T-helper 17 cell (primary cell): ENCODE measurements at places on chromosomes 7 and 10. TPM values are rescaled to one million over a fixed set of nuclear protein-coding genes. Genes with fewer than 3 reads are reported as not detected.
A peak's percentile ranks its signal among the peaks of the same experiment; 100 is the strongest.

PIK3AP1 gene
- total RNA-seq: 5.0 TPM

GRCh38 chr7:98816967-98817710 lies 52.7 kb downstream of the TMEM130 start:
- no peak overlapping the region for H3K27ac ChIP-seq
- H3K4me1 ChIP-seq: peaks cover 2% of the 10 kb centered on the region
- H3K27me3 ChIP-seq: peaks cover 7% of the 10 kb centered on the region
- H3K4me3 ChIP-seq: no peak overlapping the region
- peaks cover 2% of the 10 kb centered on the region for H3K36me3 ChIP-seq

PAOX gene
- 6.3 TPM for total RNA-seq

FKBP6 gene
- not detected for total RNA-seq

GOT1 gene
- 7.7 TPM for total RNA-seq

GRCh38 chr10:126930131-126930882 lies 25.1 kb downstream of the DOCK1 start:
- no peaks in the 10 kb centered on the region for H3K36me3 ChIP-seq
- no peaks in the 10 kb centered on the region for H3K27me3 ChIP-seq
- no peak for DNase-seq
- H3K27ac ChIP-seq: no peak overlapping the region
- no peaks in the 10 kb centered on the region for H3K4me1 ChIP-seq

DNA sequence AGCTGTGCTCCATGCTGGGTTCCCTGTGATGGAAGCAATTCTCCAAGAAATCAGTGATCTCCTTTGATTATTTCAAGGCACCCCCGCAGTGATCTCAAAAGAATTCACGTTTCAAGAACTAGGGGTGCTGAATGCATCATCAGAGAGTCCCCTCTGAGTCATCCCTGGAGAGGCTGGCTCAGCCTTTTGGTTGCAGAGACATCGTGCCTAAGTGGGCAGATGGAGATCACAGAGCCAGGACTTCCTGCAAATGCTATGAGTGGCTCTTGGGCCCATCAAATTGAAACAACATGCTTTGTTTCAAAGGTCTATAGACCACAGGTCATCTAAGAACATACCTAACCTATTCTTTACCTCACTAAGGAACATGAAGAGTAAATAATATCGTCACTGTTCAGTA lies 41.5 kb upstream of the PLEKHA1 start:
- no peak overlapping the region for H3K4me3 ChIP-seq
- H3K4me1 ChIP-seq: no peaks in the 10 kb centered on the region
- DNase-seq: no peak
- H3K27me3 ChIP-seq: peaks cover 61% of the 10 kb centered on the region
- no peaks in the 10 kb centered on the region for H3K36me3 ChIP-seq
- no peak overlapping the region for H3K27ac ChIP-seq

- H3K27ac ChIP-seq: no peak overlapping the region
- no peaks in the 10 kb centered on the region for H3K27me3 ChIP-seq
- H3K4me1 ChIP-seq: no peaks in the 10 kb centered on the region
- no peak for DNase-seq
- H3K4me3 ChIP-seq: no peak overlapping the region
- no peaks in the 10 kb centered on the region for H3K36me3 ChIP-seq
Observed at GRCh38 chr10:65133652-65134051, 1612.5 kb downstream of the REEP3 start.

- no peak for DNase-seq
- peaks cover 13% of the 10 kb centered on the region for H3K36me3 ChIP-seq
- H3K27ac ChIP-seq: no peak overlapping the region
- peaks cover 4% of the 10 kb centered on the region for H3K4me1 ChIP-seq
- H3K4me3 ChIP-seq: no peak overlapping the region
Observed at GRCh38 chr7:66727058-66727457, 13.5 kb upstream of the RABGEF1 start.

NUDT13 gene
- 1.5 TPM for total RNA-seq

- peaks cover 9% of the 10 kb centered on the region for H3K4me1 ChIP-seq
- H3K27me3 ChIP-seq: peaks cover 20% of the 10 kb centered on the region
- peak overlapping the region; percentile 21 for H3K4me3 ChIP-seq
- no peaks in the 10 kb centered on the region for H3K36me3 ChIP-seq
- H3K27ac ChIP-seq: peak overlapping the region; percentile 67
Observed at GRCh38 chr7:158959021-158959717, 102.8 kb downstream of the DYNC2I1 start.

DNA sequence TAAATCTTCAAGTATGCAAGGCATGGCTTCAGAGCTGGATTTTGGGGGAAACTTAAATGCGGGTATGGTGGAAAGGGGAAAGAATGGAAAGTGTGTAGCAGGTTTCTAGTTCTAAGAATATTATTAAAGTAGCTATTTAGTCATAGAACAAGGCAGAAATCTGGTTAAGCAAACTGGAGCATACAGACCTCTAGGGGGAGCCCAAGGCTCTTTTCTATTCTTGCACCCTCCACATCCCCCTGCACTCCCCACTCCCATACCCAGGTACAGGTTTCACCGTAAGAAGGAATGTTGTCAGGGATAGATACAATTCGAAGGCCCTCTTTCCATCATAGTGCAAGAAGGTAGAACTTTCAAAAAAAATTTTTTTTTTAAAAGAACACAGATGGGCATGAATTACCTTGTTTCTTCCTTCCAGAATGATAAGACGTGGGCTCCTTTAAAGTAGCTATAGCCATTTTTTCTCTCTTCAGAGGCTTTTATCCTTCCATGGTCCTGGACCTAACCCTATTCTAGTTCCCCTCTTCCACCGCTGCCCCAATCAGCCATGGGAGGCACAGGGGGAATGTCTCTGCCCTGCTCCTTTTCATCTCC lies 41.5 kb upstream of the SMIM30 start:
- no peak overlapping the region for H3K27ac ChIP-seq
- no peak overlapping the region for H3K4me3 ChIP-seq
- no peaks in the 10 kb centered on the region for H3K36me3 ChIP-seq
- H3K27me3 ChIP-seq: peaks cover 23% of the 10 kb centered on the region
- DNase-seq: no peak
- H3K4me1 ChIP-seq: no peaks in the 10 kb centered on the region

DNA sequence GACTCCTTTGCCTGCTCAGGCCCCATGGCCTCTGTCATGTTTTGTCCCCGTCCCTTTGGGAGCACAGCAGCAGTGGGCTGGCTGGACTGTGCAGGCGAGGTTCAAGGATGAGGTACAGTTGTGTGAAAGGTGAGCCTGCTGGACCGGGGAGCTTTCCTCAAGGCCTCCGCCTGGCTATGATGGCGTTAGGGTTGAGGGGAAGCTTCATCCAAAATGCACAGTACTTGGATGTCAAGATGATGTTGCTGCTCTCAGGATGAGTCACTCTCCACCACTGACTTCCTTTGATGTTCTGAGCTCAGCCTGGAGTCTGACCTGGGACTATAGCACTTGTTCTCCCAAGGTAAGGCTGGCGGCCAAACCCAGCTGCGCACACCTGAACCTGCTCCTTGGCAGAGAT lies 152.7 kb upstream of the SHH start:
- H3K27ac ChIP-seq: no peak overlapping the region
- H3K4me1 ChIP-seq: no peaks in the 10 kb centered on the region
- no peak overlapping the region for H3K4me3 ChIP-seq
- peaks cover 3% of the 10 kb centered on the region for H3K36me3 ChIP-seq
- no peak for DNase-seq
- H3K27me3 ChIP-seq: peaks cover 37% of the 10 kb centered on the region

DNA sequence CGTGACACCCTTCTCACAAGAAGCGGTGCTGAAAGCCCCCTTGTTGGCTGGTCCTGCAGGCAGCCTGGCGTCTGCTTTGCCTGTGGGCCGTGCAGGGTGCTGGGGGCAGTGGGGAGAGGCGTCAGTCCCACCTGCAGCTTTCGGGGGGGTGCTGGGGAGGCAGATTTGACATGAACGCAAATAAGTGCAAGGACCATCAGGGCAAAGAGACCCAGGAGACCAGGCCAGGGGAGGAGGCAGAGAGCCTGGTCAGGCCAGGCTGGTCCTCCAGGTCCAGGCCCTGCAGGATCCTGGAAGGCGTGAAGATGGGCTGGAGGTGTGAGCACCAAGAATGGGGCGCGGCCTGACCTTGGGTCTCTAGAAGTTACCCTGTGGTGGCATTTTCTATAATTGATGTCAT lies 81.6 kb downstream of the MGMT start:
- no peaks in the 10 kb centered on the region for H3K36me3 ChIP-seq
- no peaks in the 10 kb centered on the region for H3K27me3 ChIP-seq
- no peak overlapping the region for H3K27ac ChIP-seq

GRCh38 chr10:124996127-124996853 lies 54.4 kb downstream of the ZRANB1 start:
- peaks cover 3% of the 10 kb centered on the region for H3K4me1 ChIP-seq
- no peak for DNase-seq
- H3K36me3 ChIP-seq: no peaks in the 10 kb centered on the region
- peaks cover 4% of the 10 kb centered on the region for H3K27me3 ChIP-seq

PRKG1 gene
- total RNA-seq: 4.1 TPM

DNA sequence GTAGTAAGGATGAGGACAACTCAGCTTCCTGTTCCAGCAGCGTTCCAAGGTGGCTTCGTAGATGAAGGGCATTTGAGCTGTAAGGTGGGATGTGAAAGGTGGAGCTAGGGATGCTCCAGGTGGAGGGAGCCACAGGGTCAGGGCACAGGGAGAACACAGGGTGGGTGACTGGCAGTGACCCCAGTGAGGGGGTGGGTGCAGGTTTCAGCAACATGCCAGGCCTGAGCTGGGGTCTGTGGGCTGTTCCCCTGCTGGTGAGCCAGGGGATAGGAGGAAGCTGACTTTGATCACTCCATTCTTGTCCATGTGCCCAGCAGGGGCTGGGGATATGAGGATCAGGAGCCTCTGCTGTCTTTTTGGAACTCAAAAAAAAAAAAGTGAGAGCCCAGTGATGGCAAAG lies 33.2 kb downstream of the CDH23 start:
- peaks cover 5% of the 10 kb centered on the region for H3K4me1 ChIP-seq
- no peak for DNase-seq
- H3K36me3 ChIP-seq: peaks cover 6% of the 10 kb centered on the region
- H3K27ac ChIP-seq: no peak overlapping the region

AEBP1 gene
- total RNA-seq: 1.1 TPM

DNA sequence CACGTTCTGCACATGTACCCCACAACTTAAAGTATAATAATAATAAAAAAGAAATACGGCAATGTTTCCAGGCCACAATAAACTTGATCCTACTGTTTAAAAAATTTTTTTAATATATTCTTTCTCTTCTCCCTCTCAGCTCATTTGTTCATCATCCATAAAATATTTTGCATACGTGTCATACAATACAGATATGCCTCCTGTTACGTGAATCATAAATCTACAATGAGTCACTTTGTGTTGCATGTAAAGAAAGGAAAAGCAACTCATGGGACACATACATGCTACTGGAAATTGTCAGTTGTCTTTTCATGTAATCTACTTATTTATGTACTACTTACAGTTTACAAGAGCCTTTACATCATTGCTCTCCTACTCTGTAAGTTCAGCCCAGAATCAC lies 1.1 kb upstream of the TECTB start:
- H3K27ac ChIP-seq: no peak overlapping the region
- H3K36me3 ChIP-seq: no peaks in the 10 kb centered on the region
- H3K4me1 ChIP-seq: no peaks in the 10 kb centered on the region
- no peak overlapping the region for H3K4me3 ChIP-seq
- peaks cover 55% of the 10 kb centered on the region for H3K27me3 ChIP-seq
